ENCODE measurements at places on chromosomes 3 and 15.

- DNase-seq: no peak
These were observed 12.3 kb upstream of the FOXB1 start for GRCh38 chr15:59991834-59992233.

DNA sequence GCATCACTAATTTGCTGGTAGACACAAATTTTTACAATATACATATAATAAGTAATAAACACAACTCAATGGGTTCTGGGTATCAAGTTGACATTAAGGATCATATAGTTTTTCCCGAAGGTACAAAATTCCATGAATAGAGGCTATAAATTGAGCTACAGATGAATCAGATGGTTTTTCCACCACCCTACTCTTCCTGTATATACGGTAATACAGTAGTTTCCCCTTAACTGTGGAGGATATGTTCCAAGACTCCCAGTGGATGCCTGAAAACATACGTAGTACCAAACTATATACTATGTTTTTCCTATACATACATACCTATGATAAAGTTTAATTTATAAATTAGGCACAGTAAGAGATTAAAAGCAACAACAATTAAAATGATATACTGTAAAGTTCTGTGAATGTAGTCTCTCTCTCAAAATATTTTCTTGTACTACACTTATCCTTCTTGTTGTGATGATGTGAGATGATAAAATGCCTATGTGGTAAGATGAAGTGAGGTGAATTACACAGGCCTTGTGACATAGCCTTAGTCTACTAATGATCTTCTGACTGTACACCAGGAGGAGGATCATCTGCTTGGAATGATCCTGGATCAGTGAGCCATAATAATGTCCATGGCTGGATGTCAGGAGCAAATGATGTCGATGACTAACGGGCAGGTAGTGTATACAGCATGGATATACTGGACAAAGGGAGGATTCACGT lies 116.7 kb downstream of the NR1I2 start:
- no peak for DNase-seq

GRCh38 chr15:68447209-68447608 lies 15.2 kb upstream of the ITGA11 start:
- DNase-seq: no peak

DNA sequence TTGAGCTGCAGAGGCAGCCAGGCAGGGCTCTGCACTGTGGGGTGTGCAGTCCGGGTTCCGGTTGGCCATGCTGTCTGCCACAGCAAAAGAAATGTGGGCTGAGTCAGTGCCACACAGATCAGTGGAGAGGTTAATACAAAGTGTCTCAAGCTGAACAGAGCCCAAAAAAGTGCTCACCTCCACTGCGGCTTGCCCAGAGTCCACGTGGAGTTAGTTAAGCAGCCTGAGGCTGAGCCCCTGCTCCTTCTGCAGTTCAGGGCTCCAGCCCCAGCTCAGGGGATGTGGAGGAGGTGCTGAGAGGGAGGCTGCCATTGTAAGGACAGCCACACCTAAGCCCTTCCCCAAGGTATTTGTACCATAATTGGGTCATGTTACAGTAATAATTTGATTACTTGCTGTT lies 85.3 kb downstream of the LRRK1 start:
- no peak for DNase-seq

DNA sequence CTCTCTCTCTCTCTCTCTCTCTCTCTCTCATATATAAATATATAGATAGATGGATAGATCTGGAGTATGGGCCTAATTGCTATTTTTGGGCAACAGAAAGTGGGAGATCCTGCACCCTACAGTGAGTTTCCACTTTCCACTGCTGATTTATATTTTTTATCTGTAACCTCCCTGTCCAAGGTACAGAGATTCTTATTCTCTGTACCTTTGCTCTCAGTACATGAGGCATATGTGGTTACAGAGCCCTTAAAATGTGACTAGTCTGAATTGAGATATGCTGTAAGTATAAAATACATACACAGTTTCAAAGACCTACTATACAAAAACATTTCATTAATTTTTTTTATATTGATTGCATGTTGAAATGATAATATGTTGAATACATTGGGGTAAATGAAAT lies 51.1 kb upstream of the FOXP1 start:
- DNase-seq: no peak

DNA sequence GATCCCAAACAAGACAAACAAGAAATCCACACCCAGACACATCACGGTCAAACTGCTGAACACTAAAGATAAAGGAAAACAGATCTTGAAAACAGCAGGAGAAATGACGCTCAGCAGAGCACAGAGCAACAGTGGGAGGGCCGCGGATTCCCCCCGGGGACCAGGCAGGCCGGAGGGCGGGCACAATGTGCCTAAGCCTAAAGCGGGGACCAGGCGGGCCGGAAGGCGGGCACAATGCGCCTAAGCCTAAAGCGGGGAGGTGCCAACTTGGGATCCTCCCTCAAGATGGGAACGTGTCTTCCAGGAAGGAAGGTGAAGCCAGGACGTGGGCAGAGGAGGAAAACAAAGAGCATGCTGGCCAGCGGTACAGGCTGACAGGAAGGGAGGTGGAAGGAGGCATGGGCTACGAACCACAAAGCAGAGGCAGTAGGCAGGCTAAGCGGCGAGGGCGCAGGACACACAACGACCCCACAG lies 31.1 kb downstream of the CYFIP1 start:
- no peak for DNase-seq

DNA sequence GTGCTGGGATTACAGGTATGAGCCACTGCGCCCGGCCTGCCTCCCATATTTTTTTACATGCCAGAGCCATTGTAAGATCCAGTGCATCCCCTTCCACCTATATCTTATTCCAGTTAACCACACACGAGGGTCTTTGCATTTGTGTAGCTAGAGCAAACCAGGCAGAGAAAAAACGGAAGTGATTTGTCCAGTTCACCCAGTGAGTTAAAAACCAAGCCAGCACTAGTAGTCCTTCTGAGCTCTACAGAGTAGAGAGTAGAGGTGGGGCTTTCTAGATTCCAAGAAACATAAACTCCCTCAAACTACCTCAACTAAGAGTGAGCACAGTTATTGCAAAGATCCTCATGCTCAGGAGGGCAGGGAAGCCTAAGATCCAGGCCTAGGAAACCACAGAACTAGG lies 34.7 kb downstream of the TMEM158 start:
- DNase-seq: no peak

DNA sequence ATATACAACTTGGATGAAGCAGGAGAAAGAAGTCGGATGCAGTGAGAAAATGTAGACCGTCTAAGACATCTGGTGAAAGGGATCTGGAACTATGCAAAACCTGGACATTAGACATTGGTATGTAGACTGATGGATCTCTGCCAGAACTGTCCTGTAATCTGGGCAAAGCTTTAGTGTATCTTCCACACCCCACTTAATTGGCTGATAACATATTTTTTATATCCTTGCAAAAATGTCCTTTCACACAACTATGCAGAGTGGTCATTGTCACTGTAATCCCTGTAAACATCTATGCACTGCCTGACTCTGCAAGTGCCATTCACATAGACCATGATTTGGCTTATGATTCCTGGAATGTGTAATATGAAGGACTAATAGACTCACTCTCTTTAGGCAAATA lies 163.1 kb downstream of the TUSC7 start:
- no peak for DNase-seq

GRCh38 chr3:24145981-24146822 lies 201.1 kb downstream of the NR1D2 start:
- no peak for DNase-seq

DNA sequence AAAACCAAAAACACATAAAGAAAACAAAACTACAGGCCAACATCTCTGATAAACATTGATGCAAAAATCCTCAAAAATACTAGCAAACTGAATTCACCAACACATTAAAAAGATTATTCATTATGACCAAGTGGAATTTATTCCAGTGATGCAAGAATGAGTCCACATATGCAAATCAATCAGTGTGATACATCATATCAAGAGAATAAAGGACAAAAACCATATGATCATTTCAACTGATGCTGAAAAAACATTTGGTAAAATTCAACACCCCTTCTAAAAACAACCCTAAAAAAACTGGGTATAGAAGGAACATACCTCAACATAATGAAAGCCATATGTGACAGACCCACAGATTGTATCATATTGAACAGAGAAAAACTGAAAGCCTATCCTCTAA lies 265.6 kb upstream of the DCBLD2 start:
- DNase-seq: no peak

DNA sequence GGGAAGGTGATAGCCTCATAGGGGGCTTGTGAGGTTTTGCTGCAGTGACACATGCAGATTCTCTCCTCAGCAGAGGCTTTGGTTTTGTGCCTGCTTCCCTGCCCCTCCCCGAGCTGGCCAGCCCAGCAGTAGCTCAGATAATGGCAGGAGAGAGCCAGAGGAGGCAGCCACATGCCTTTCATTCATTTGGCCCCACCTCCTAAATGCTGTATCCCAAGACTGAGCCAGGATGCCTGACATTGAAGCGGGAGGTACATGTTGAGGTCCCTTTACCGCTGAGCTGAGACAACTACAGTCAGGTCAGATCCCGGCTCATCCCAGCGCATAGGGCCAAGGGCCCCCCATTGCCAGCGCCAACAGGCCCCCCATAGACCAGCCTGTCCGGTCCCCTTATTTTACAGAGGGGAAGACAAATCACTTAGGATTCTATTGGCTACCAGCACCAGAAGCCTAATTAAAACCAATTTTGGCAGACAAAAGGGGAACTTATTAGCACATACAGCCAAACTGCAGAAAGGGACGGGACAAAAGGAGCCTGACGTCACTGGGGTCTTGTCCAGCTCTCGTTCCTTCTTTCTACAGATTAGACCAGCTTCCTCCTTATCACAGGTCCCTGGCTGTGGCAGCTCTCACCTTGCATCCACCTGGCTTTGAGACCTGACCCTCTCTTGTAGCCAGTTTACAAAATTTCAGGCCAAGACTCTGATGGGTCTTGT lies 12.1 kb upstream of the POLG start:
- DNase-seq: no peak

DNA sequence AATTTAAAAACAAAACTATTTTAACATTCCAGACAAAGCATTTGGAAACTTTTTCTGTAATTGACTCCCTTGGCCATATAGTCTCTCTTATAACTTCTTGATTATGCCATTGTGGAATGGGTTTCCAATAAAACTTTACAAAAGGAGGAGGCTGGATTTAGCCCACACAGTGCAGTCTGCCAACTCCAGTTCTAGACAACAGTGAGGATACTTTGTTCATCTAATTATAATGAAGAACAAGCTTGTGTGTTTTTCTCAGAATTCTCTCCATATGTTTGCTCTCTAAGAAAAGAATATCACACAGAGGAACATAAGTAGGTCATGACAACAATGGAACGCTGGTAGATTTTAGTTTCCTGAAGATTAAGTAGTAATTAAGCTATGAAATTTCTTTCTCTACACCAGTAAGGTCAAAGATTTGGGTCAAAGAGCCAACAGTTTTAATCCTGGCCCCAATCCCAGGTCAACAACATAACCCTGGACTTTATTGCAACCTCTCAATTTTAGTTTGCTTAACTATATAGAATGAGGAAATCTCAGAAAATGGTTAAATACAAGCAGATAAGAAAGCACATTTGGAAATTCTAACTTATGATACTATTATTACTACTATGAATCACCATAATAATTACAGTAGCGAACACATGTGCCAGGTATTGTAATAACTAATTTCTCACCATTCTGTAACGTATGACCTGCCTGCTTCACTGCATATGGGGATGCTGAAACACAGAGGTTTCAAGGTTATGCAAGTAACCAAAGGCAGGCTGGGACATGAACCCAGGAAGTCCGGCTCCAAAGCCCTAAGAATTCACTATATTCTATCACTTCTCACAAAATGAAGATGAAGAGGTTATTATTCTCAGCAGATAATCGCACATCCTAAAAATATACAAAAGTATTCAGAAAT lies 65.7 kb downstream of the TJP1 start:
- DNase-seq: no peak

DNA sequence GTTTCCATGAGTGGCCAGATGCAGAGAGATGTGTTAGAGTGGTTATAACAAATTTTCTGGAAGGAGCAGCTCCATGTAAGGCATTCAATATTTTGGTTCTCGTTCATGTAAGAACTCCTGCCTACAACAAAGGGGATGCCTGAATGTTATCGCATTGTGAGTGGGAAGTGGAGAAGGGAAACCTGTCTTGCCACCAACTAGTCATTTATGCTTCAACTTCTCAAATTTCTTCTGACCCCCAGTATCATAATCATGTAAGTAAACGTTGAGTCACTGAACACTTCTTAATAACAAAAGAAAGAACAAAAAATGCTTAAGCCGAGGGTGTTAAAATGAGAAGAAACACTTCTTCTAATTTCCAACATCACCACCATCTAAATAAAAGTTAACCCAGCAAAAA lies 62.0 kb upstream of the MRPL3 start:
- no peak for DNase-seq

- no peak for DNase-seq
These were observed 64.8 kb downstream of the ARIH1 start for GRCh38 chr15:72538931-72539330.
